NCI-H2029 (cell line): ENCODE measurements at places on chromosomes 12 and 14.

- DNase-seq = no peak
These were observed 14.6 kb downstream of the ETV6 start for GRCh38 chr12:11664101-11664500.

GRCh38 chr12:127785986-127786590 lies 480.9 kb upstream of the TMEM132C start:
- DNase-seq = no peak

GRCh38 chr14:55781046-55781445 lies 201.0 kb downstream of the KTN1 start:
- no peak for DNase-seq

DNA sequence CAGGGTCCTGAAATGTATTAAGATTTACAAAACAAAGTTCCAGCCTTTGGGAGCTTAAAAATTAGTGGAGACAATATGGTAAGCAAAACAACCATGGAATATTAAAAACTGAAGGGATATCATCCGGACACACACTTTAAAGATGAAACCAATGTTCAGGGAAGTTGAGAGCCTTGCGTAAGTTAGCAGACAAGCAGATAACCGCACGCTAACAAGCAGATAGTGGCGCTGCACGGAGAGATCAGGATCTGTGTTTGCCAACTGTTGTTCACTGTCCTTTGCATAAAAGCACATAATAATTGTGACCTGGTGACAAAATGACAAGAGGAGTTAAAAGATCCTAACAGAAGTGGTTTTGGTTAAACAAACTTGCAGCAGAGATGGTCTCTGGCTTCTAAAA lies 14.3 kb upstream of the TMEM229B start:
- no peak for DNase-seq

DNA sequence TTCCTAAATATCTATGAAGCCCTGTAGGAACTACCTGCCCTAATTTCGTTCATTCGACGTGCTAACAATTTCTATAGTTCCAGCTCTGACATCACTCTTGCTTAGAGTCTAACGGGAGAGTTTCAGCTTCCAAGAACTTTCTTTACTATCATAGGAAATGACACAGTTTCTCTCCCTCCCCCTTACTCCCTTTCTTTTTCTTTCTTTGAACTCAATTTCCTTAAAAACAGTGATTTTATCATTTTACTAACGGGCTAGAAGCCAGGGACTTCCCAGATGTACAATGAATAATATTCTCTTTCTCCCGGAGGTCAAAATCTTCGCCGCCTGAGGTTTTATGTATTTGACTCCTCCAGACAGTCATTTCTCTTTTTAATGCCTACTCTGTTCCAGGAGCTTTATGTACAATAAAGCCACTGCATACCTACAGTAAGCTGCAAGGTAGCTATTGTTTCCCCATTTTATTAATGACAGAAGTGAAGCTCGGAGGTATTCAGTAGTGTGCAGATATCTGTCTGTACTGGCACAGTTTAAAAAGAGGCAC lies 15.7 kb downstream of the SMCO2 start:
- no peak for DNase-seq

DNA sequence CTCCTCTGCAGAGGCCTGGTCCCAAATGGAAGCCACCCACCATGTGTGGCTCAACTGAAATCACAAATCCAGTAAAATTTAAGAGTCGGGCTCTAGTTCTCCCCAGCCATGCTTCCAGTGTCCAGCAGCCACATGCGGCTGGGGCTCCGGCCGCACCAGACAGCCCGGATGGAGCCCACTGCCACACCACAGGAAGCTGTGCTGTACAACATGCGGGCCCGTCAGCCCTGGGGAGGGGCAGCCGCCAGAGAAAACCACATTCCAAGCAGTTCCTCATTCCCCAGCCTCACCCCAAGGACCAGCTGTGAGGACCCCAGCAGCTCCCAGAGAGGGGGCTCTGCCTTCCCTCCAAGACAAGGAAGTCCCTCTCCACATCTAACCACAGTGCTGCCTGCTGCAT lies 135.0 kb downstream of the NCOR2 start:
- DNase-seq = no peak
